ENCODE measurements at places on chromosomes 1 and 21.

DNA sequence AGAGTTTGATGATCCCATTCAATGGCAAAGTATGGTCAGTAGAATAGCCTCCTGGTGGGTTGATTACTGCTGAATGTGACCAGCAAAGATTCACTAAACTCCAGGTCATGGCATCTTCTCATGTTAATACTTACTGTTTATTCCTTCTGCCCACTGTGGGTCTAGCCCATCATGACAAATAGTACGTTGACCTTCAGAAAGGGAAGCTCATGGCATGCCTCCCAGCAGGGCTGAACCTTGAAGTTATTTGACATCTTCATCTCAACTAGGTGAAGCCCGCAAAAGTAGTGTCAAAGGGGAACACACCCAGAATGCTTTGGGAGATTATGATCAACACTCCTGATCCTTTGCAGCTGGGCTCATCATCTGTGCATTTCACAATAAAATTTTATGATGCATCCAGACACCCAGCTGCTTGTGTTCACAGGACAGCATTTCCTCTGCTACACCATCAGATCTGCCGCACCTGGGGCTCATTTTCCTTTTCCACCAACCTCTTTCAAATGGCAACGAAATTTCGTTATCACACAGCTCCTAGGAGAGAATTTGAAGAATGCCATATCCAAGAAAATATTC, 49.6 kb downstream of the HLX start:
- no peak for DNase-seq

DNA sequence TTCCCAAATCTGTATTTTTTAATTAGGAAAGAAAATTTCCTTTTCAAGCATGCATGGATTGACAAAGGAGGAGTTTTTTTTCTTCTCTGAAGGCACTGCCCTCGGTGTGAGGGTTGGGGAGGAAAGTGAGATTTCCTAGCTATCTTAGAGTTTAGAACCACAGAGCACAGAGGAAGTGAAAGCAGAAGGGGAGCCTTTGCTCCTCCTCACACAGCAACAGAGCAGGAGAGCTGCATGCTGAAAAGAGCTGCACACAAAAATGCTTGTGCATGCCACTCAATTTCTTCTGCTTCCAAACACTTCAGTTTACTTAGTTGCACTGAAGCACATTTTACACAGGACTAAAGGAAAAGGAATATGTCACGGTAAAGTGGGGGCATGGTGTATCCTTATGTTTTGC, 308.1 kb downstream of the GPATCH2 start:
- DNase-seq, result no peak

GRCh38 chr1:75234562-75234961, 100.4 kb downstream of the LHX8 start:
- DNase-seq, result no peak

- DNase-seq, result no peak
These were observed 91.0 kb downstream of the KCNT2 start for GRCh38 chr1:196517193-196517592.

GRCh38 chr1:239951511-239952140, 140.1 kb upstream of the FMN2 start:
- DNase-seq, result no peak

GRCh38 chr1:61175976-61176375, 93.6 kb downstream of the NFIA start:
- no peak for DNase-seq

- DNase-seq, result peak; percentile 67
These were observed 81.7 kb upstream of the ZNF648 start for GRCh38 chr1:182143154-182143657.

DNA sequence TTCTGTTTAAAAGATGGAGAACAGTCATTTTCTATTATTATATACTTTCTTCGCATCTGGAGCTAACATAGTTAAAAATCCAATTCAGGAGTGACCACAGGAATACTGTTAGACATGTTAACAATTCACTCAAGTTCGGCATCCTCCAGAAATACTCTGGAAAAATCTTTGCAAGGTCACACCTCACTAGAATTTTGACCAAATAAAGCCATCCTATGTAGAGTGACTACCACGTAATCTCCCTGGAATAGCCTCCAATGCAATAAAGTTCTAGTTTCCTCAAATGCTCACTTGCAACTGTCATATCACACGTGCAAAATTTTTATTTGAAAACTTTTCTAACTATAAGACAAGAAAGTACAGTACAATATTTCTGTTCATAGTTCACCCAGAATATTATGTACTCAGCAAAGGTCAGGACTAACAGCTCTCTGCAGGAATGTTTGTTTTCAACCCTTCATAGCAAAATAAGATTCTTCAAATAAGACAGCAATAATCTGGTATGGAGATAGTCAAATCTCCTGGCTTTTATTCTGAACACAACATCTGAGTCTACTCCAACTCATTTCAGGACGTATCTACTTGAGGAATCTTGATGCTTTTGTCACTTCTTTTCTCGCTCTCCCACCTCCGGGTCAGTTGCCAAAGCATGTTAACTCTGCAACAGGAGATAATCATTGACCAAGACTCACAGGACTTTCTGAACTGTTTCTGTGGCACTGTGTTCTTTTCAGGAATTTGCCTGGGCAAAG, 82.6 kb downstream of the GDAP2 start:
- DNase-seq, result no peak

DNA sequence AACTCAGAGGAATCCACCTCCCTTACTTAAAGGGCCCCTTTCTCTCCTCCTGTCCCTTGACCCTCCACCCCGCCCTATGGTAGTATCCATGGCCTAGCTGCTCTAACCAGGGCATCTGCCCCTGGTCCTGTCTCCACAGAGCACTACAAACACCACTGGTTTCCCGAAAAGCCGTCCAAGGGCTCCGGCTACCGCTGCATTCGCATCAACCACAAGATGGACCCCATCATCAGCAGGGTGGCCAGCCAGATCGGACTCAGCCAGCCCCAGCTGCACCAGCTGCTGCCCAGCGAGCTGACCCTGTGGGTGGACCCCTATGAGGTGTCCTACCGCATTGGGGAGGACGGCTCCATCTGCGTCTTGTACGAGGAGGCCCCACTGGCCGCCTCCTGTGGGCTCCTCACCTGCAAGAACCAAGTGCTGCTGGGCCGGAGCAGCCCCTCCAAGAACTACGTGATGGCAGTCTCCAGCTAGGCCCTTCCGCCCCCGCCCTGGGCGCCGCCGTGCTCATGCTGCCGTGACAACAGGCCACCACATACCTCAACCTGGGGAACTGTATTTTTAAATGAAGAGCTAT, 1.7 kb downstream of the BTG2 start:
- no peak for DNase-seq

DNA sequence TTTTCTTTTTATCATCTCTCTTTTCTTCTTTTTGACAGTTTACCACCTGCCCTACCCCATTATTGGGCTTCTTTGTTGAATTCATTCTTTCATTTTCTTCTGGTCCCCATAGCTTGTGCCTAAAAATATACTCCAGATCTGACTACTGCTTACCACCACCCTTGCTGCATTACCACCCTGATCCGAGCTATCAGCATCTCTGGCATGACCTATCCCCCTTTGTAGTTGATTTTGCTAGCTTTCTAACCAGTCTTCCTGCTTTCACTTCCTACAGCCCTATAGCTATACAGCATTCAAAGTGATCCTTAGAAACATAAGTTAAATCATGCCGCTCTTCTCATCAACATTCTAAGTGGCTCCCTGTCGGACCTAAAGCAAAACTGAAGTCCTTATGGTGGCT, 59.4 kb upstream of the MPC2 start:
- DNase-seq, result no peak

GRCh38 chr1:189678779-189679178, 798.9 kb downstream of the BRINP3 start:
- DNase-seq, result no peak

- DNase-seq, result no peak
These were observed 10.5 kb upstream of the RNF223 start for GRCh38 chr1:1084372-1085170.

DNA sequence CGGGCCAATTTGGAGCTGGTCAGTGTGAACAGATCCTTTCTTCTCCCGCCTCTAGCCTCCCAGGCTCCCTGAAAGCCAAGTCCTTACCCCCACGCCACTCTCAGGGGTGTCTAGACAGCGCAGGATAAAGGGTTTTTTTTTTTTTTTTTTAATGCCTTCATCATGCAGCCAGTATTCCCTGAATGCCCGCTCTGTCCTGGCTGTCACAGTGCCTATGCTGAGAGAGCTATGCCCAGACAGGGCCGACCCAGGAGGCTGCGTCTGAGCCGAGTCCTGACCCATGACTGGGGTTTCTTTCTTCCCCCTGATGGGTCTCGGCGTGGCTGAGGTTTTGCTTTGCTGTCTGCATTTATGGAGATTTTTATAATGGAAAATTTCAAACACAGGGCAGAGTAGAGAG, 18.3 kb downstream of the SPSB1 start:
- DNase-seq, result no peak

- no peak for DNase-seq
These were observed 238.4 kb upstream of the DMRTA2 start for GRCh38 chr1:50661626-50662025.

GRCh38 chr1:244100704-244101453, 49.8 kb downstream of the ZBTB18 start:
- DNase-seq, result no peak

- no peak for DNase-seq
These were observed 45.3 kb downstream of the TTC3 start for GRCh38 chr21:37118187-37118826.

GRCh38 chr1:23394684-23395083, 25.0 kb upstream of the ZNF436 start:
- DNase-seq, result no peak

DNA sequence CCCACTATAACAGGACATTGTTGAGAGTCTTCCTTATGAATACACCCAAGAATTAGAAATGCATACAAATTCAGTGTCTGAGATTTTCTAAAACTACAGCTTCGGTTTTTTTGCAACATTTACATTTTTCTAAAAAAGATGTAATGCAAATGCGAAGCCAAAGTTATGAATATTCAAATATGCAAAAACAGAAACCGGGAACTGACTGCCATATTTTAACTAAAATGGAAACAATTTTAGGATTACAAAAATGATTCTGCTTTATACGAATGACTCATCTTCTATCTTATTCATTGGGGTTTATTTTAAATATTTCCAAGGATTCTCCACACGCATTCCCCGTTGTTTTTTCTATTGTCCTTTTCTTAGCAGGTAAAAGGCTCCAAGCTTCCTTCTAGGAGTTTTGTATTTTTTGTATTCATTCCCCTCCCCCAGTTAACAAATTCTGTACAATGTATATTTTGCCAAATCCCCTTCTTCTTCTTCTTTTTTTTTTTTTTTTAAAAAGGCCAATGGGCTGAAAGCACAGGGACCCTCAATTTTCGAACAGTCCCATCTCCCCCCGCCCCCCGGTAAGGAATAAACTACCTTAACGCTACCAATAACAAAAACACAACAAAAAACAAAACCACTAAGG, 1.0 kb downstream of the ARPC5 start:
- DNase-seq, result no peak

DNA sequence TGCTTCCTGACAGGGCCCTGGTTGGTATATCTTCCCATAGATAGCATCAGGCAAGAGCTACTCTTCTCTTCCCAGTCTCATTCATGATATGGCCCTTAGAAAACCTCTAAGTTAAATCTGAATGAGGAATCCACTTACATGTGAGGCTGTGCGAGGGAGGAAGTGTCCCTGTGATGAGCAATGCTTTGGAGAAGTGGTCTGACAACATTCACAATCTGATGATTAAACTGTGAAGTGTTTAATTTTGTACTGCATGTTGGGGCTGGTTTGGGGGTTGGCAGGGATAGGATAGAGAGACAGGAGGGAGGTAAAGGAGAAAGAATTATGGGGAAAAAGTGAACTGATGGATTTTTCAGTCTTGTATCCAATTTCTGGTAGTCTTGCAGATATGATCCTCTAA, 421.2 kb upstream of the DAB1 start:
- no peak for DNase-seq

GRCh38 chr21:38903690-38904139, 98.0 kb downstream of the ETS2 start:
- no peak for DNase-seq

DNA sequence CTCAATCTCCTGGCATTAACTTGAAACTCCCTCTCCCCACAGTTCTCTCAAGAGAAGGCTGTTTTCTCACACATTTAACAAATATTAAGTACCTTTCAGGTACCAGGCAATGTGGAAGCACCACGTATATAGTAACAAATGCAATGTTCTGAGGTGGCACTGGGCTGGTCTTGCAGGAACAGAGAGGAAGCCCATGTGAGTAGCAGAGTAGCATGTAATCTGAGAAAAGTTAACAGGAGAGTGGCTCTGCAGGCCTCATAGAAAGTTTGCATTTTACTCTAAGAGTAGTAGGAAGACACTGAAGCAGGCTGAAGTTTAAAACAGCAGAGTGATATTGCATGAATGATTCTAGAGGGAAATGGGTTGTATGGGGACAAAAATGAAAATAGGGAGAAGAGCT, 21.0 kb downstream of the ZNF281 start:
- no peak for DNase-seq

- DNase-seq, result no peak
These were observed 161.2 kb downstream of the NPHP4 start for GRCh38 chr1:5830771-5831599.

- no peak for DNase-seq
These were observed 1.8 kb downstream of the USP24 start for GRCh38 chr1:55213151-55213884.

DNA sequence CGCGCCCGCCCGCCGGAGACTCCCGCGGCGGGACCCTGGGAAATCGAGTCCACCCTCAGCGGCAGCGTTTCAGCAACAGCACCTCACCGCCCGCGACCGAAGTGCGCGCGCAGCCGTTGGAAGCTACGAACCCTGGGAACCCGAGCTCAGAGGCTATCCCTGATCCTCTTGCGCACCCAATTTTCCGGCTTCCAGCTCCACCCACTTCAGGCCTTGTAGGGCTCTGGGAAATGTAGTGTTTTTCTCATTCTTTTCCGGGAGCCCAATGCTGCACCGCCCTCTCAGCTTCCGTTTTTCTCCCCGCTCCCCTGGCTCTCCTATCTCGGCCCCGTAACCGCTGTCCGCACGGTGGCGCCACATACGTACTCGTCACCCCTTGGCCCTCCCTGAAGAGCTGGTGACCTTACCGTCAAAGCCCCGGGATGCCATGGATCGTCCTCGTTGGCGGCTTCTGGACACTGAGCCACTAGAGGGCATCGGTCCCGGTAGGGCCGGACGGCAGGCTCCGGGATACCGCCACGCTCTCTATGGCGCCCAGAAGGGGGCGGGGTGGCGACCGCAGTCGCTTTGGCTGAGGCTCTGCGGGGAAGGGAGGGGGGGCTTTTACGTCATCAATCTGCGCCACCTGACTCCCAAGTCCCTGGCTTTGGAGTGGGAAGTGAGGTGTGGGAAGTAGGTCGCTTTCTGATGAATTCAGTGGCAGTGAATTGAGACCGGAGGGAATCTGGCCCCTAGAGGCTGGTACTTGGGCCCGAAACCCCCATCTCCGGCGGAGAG, at the start of the genes ODR4 and TPR:
Gene ODR4 (plus strand): TSS at position 687 of the 777 bp plus-strand sequence. CDS start 3,948 bp downstream, outside the sequence.
Gene TPR (minus strand): TSS at position 102 of the 777 bp plus-strand sequence. CDS start 225 bp downstream, outside the sequence.
- DNase-seq, result peak; percentile 96

GRCh38 chr1:200676829-200677228, 7.1 kb upstream of the DDX59 start:
- no peak for DNase-seq

DNA sequence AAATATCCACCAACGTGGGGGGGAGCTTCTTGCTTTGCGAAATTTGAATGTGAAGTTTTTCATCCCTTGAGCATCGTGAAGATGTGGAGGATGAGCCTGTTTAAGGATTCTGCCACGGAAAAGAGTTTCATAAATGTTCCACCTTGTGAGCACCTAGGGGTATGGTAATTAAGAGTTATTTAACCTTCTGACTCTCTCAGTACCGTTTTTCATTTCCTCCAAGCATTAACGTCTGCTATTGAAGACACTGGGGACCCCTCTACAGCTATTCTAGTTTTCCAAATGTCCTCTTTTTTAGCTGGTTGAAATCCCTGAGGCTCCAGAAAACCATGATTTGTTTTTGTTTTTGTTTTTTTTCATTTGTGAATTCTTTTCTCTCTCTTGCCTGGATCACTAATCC, 79.1 kb upstream of the GALNT2 start:
- DNase-seq, result no peak

- no peak for DNase-seq
These were observed 58.0 kb downstream of the BEND5 start for GRCh38 chr1:48718705-48719104.

Measured in effector memory CD4-positive, alpha-beta T cell (primary cell).